ENCODE measurements at places on chromosomes 4 and X.

DNA sequence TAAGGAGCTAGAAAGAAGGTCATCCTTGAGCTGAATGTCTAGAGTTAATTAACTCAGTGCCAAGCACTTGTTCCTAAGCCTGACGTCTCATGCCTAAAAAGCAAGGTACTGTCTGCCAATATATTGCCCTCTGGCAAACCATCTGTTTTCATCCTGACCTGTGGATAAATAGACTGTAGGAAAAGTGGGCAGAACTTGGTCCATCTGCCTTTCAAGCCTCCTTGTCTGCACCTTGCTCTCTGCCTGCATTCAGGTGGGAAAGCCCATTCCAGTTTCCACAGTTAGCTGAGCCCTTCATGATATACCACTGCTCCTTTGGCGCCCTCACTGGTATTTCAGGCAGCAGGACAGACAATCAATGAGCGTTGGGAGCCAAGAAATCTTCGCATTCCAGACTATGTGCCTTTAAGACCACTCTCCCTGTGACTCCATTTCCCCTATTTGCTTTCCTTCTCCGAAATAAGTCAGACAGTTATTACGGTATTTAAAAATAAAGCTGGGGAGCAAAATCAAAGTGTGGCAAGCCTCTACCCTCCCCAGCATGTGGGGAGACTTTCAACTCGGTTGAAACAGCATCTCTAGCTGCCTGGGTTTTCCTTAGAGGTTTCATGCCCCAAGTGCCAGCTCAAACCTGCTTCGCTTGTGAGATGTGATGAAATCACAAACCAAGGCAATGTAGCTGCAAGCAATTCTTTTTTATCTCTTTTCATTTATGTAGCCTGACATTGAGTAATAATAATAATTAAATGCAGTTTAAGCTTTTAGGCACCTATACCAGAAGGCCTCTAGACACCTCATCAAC lies 2.5 kb upstream of the CCDC149 start:
- no peak for DNase-seq

GRCh38 chr4:146456681-146457080 lies 65.1 kb downstream of the SLC10A7 start:
- DNase-seq, result no peak

DNA sequence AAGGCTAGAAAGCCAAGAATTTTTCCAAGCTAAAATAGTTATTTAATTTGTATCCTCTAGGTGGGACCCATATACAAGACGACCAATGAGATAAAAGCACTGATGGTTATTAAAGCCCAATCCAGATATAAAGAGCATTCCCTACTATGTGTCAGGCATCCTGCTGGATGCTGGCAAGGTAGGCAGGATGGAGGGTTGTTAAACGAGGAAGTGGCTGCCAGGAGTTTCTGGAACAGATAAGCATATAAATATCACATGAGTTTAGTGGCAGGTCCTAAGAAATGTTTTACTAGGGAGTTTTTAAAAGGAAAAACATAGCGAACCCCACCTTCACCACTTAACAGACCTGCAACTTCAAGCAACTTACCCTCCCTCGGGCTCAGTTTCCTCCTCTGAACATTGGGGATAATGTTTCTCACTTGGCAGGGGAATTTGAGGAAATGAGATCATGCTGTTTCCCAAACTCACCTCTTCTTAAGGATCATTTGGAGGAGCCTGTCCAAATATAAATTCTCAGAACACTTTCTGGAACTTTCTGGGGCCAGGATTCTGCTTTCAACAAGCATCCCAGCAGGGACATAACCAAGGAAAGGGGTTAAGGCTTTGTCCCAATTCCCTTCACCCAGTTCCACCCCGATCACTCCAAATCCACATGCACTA lies 94.3 kb upstream of the LDB2 start:
- no peak for DNase-seq

DNA sequence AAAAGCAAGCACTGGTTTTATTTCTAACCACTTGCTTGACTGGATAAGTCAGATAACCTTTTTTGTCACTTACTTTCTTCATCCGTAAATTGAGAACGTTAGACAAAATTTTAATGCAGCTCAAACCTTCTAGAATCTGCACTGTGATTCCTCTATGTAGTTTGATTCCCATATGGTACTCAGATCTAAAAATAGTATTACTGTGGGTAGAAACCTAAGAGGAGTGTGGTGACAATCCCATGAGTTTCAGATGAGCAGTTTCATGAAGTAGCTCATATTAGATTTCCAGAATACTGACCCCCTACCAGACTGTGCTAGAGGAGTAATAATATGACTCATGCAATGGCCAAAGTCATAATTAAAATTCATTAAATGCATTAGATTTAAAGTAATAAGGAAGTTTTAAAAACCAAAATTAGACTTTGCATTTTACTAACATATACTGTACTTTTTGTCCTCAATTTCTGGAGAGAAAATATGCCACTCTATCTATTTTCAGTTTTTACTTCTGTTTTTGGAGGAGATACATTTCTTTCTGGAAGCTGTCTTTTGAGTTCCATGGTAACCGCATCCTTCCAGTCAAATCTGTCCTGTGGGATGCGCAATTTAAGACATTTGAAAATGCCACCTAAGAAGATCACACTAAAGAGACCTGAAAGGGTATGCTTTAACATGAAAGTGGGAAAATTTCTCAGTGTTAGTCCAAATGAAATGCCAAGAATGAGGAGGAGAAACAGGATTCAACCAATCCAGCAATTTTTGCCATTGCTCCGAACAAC lies 64.1 kb upstream of the GPM6A start:
- no peak for DNase-seq

- DNase-seq, result no peak
Observed at GRCh38 chrX:21745756-21746155, 12.2 kb downstream of the SMPX start.

GRCh38 chr4:81065446-81065845 lies 34.9 kb downstream of the BMP3 start:
- DNase-seq, result no peak

GRCh38 chr4:54041933-54042332 lies 22.5 kb downstream of the CHIC2 start:
- no peak for DNase-seq

- DNase-seq, result peak; percentile 68
Observed at GRCh38 chr4:148065075-148065474, 333.2 kb downstream of the ARHGAP10 start.

DNA sequence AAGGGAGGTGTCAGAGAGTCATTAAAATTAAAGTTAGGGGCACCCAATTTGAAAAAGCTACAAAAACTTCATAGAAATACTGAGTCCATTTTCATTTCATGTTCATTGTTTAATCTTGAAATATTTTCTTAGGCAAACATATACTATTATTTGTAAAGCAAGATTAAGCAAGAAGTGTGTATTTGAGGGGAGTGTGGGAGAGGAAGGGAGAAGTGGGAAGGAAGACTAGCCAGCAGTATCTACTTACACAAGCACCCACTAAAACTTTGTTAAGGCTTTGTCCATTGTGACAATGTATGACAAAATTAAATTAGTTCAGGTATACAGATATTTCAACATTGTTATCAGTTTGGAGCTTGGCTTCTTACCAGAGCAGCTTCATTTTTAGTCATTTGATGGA lies 222.9 kb downstream of the ARHGAP24 start:
- DNase-seq, result no peak

- DNase-seq, result no peak
Observed at GRCh38 chrX:66142351-66142750, 21.7 kb upstream of the HEPH start.

GRCh38 chrX:40278340-40279090 lies 180.8 kb upstream of the BCOR start:
- DNase-seq, result peak; percentile 63

- no peak for DNase-seq
Observed at GRCh38 chrX:115333446-115333845, 43.9 kb downstream of the LUZP4 start.

GRCh38 chr4:106424426-106424825 lies 55.8 kb upstream of the GIMD1 start:
- no peak for DNase-seq

- no peak for DNase-seq
Observed at GRCh38 chrX:85569686-85570085, 190.2 kb upstream of the POF1B start.

DNA sequence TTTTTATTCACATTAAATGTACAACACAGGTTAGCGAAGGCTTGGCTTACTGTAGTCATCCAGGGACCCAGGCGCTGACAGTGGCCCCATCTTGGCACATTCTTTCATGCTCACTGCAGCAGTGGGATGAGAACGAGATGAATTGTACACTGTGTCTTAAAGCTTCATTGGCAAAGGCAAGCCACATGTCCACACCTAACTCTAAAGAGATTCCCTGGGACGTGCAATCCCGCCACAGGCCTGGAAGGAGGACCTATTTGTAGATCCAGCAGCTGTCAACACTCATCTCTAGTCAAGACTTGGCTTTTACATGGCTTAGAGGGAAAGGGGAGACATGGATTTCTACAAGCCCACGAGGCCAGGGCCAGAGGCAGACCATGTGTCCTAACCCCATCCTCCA lies 16.1 kb upstream of the CXCR3 start:
- no peak for DNase-seq

DNA sequence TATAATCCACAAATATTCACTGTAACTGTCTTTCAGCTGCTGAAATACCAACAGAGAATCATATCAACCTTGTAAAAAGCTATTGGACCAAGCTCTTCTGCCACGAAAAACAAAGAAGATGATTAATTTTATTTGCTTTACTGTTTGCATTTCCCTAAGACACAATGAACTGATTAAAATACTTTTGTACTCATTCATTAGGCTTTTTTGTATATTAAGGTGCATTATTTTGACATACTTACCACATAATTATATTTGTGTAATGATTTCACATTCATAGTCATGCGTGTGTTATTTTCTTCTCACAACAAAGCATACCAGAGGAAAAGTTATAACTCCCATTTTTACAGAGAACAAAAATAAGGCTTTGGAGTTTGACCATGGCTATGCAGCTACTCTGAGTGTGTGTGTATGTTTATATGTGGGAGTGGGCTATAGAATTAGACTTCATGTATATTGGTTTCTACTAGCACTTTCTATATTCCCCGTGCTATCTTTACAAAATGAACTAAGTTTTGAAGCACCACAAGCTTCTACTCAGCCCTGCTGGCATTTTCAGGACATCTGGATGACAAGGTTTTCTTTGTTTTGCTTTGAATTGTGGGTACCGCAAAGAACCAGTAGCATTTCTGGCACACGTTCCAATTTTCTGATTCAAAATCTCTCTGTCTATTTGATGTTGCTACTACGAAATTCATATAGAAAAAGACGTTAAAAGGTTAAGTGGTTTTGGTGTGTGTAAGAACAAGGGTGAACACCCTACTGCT lies 11.0 kb upstream of the FGF5 start:
- DNase-seq, result peak; percentile 68

GRCh38 chrX:153723351-153724251 lies 586 bp downstream of the BCAP31 start:
- DNase-seq, result peak; percentile 29

DNA sequence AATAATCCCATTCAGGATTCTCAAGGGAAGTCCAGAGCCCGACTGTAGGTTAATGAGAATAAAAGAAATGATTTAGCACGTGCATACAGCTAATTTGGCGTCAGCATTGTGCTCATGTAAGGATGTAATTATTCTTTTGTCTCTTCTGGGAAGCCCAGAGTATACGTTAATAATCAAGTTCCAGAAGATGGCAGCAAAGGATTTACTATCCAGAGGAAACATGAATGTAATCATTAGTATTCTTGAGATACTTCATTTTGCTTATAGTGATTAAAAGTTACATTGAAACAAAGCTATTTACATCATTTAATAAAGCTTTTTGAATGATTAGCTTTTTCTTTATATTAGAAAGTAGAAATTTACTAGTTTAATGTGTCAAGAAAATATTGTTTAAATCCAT lies 27.1 kb upstream of the MAP9 start:
- DNase-seq, result peak; percentile 63

GRCh38 chr4:87034527-87034926 lies 99.7 kb downstream of the AFF1 start:
- no peak for DNase-seq

GRCh38 chr4:145939441-145939750 lies 773 bp upstream of the ZNF827 start:
- DNase-seq, result no peak

DNA sequence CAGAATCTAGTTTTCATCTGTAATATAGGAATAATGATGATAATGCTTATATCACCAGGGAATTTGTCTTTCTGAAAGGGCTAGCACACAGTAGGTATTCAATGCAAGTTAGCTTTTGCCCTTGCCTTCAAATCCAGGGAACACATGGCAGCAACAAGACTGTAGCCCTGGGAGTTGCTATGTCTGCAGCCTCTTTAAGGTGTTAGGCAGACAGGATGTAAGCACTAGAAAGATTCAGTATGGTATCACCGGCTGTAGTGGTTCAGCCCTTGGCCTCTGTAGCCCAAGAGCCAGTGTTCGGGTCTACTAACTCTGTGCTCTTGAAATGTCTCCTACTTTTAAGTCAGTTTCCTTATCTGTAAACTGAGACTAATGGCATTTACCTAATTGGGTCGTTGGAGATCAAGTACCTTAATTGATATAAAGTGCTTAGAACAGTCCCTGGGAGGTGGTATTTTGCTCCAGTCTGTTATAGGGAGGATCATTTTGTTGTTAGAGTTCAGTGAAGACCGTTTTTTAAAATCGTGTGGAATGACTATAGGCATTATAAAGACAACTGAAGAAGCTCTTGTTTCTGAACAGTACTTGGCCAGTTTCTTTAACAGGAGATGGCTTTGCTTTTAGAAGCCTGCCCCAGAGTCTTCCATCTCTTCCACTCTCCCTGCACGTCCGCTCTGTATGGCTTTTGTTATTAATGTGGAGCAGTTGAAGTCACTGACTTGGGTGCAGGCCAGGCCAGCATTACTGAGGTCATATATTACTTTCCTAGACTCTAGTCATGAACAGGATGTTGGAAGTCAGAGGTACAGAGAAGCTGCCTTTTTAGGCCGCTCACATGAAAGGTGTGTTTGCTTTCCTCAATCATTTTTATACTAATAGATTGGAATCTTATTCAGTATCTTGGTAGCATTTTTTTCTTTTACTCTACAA lies 44.8 kb downstream of the GAB1 start:
- DNase-seq, result peak; percentile 89

- no peak for DNase-seq
Observed at GRCh38 chr4:75087865-75088264, 154.9 kb downstream of the PARM1 start.

DNA sequence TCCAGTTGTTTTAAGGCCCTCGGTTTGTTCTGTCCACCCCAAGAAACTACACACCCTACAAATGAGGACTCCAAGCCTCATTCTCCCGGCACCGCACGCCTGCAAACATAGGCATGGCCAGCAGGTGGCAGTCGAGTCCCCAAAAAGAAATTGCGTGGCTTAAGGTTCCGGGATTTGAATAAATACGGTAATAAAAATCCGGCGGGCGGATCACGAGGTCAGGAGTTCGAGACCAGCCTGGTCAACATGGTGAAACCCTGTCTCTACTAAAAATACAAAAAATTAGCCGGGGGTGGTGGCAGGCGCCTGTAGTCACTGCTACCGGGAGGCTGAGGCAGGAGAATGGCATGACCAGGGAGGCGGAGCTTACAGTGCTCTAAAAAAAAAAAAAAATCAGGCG lies 21.8 kb upstream of the CSF2RA start:
- peak; percentile 51 for DNase-seq

GRCh38 chrX:137171626-137172025 lies 137.8 kb upstream of the GPR101 start:
- no peak for DNase-seq

- DNase-seq, result peak; percentile 4
Observed at GRCh38 chr4:162706632-162707031, 460.1 kb downstream of the NAF1 start.

GRCh38 chrX:19879735-19880378 lies 7.5 kb downstream of the SH3KBP1 start:
- no peak for DNase-seq

- DNase-seq, result no peak
Observed at GRCh38 chrX:9682456-9682855, 83.2 kb downstream of the GPR143 start.
